ENCODE measurements at places on chromosomes 5 and 9.
A peak's percentile ranks its signal among the peaks of the same experiment; 100 is the strongest.

GRCh38 chr9:135048758-135049444 is 38.6 kb upstream of the OLFM1 start:
- no peak for DNase-seq

DNA sequence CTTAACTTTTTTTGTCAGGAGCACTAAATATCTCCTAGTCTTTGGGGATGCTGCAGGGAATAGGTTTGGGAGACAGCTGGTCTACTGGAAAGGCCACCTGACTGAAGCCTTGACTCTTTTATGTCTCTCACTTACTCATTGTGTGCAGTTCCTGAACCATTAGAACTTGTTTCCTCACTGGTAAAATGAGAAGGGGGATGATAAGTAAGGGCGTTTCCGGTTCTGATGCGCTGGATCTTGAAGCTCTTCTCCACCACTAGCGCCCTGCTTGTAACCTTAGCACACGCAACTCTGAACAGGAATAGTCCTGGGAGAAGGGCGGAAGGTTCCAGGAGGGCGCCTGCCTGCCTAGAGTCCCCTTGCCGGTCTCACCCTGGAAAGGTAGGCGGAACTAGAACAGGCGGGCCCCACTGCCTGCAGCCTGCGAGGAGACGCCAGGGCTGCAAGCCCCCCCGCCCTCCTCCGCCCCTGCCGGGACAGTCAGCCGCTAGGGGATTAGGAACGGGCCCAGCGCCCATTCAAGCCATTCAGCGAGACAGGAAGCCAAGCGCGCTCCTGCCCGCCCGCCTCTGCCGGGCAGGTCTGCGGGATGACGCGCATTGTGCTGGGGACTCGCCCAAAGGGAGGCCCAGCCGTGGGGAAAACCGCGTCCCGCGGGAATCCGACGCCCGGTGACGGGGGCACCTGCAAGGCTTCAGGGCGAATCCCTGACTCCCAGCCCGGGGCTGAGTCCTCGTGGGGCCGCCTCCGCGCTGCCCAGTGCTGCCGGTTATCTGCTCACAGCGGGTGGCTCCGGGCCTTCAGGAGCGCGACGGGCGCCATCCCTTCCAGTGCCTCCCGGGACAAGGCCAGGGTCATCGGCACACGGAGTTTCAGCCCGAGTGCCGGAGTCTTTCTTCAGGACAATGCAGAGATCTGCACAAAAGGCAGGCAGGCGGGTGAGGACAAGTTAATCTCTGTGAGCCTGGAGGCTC is 44.0 kb upstream of the XPA start:
- DNase-seq = no peak

DNA sequence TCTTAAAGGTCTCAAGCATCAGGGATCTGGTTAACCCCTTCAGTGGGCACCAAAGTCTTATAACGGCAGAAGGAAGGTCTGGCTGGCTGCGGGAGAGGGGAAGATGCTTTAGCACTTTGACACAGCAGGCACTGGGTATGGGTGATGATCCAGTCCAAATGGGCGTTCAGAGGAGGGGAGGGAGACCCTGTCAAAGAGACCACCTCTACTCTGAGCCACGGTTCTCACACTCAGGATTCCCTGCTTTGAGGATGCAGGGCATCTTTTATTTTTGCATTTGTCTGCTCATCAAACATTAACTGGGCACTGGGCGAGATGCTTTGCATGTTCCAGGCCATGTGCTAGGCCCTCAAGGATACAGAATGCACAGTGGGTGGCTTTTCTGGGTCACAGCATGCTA is 204.0 kb downstream of the DAB2IP start:
- no peak for DNase-seq

DNA sequence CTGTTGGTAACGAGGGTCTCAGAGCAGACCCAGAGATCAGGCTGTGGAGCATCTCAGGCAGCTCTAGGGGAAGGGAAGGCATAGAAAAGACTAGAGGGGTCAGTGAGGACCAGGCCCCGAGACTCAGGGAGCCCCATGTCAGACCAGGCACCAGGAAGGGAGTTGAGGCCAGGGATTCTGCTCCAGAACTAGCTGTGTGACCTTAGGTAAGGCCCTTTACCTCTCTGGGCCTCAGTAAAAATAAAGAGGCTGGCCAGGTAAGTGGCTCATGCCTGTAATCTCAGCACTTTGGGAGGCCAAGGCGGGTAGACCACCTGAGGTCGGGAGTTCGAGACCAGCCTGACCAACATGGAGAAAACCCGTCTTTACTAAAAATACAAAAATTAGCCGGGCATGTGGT is 176.4 kb upstream of the IER5L start:
- no peak for DNase-seq

DNA sequence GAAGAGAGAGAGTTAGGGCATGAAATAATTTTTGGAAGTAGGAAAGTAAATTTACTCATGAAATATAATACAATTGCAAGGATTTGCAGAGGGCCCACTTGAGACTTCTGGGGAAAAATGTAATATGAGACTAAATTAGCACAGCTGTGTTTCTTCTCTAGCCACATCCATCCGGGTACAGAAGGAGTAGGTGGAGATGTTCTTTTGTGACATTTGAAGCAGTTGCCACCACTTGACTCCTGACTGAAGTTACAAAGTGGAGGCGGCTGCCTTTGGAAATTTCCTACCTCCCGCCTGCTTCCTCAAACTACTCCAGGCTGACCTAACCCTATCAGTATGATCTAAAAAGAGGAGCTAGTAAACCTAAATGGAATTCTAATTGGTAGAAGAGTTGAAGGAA is 58.1 kb upstream of the SHISAL2B start:
- DNase-seq = no peak

DNA sequence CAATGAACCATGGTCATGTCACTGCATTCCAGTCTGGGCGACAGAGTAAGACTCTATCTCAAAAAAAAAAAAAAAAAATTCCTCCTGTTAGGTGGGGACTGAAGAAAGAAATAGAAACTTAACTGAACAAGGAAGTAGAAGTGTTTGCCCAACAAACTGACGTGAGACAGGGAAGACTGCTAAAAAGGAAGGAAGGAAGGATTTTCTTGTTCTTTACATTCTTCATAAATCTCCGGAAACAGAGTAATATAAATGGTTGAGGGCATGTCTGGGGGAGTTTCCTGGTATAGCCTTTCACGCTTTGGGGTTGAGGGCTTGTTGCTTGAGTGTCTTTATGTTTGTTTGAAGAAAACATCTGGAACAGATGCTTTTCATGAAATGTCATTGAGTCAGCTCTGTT is 3.1 kb downstream of the TOR1B start:
- DNase-seq = no peak

- no peak for DNase-seq
Measured at GRCh38 chr9:35675732-35676392, 2.1 kb downstream of the CA9 start.

- no peak for DNase-seq
Measured at GRCh38 chr5:94744906-94745305, 126.4 kb downstream of the SLF1 start.

- peak; percentile 30 for DNase-seq
Measured at GRCh38 chr9:21684831-21685362, 117.5 kb upstream of the MTAP start.

GRCh38 chr5:35171078-35171477 is 59.2 kb downstream of the PRLR start:
- DNase-seq = no peak

DNA sequence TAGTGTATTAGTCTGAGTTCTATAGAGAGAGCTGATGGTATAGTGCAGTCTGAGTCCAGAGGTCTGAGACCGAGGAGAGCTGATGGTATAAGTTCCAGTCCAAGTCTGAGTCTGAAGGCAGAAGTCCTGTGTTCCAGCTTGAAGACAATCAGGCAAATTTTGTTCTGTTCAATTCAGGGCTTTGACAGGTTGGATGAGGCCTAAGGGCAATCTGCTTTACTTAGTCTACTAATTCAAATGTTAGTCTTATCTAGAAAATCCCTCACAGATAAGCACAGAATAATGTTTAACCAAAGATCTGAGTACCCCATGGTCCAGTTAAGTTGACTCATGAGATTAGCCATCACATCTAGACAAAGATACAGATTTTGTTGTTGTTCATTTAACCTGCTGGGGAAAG is 303.0 kb upstream of the KLF4 start:
- DNase-seq = no peak

- DNase-seq = no peak
Measured at GRCh38 chr9:14529054-14529453, 164.2 kb downstream of the ZDHHC21 start.

GRCh38 chr9:129854588-129855110 is 19.4 kb downstream of the USP20 start:
- DNase-seq = no peak

DNA sequence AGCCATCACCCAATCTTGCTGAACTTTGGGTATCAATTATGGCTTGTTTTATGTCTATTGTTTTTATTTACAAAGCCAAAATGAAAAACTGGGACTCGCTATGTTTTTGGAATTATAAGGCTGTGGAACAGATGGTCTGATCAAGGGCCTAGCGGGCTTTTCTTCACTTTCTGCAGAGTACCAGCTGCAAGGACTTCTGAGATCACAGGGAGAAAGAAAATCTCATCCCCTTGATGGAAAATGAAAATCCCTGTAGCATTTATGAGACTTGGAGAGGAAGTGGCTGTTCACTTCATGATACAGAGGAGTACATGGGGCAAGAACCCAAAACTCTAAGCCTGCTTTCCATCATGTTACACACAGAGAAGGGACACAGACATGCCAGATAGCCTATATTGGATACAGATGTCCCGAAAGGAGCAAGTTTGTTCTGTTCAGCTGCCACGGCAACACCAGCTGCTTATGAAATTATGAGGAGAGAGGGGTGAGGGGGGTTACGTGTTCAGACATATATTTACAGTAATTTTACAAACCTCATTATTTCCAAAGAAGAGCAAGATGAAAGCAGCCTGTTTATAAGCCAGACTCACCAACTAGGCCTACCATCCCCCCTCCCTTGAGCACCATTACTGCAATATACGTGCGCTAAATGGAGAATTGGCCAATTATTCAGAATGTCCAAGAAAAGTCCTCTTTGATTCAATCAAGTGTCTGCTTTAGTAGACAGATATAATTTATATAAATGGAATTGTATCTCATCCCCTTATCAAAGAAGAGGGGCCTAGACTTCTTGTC is 220.0 kb downstream of the MARCHF11 start:
- DNase-seq = no peak

DNA sequence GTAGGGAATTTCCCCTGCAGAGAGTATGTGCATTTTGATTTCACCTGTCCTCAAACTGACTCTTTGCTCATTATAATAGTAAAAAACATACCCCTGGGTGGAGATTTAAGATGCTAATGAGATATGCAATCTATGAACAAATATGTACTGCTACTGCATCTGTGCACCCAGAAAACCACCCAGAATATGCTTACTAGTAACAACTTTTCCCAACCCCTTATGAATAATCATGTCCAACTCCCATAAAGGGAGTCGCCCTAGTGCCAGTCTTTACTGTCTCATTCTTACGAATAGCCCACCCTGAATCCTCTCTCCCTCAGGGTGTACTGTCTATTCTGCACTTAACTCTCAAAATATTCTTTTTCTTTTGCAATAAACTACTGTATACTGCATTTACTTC is 39.0 kb upstream of the ZFP37 start:
- no peak for DNase-seq

DNA sequence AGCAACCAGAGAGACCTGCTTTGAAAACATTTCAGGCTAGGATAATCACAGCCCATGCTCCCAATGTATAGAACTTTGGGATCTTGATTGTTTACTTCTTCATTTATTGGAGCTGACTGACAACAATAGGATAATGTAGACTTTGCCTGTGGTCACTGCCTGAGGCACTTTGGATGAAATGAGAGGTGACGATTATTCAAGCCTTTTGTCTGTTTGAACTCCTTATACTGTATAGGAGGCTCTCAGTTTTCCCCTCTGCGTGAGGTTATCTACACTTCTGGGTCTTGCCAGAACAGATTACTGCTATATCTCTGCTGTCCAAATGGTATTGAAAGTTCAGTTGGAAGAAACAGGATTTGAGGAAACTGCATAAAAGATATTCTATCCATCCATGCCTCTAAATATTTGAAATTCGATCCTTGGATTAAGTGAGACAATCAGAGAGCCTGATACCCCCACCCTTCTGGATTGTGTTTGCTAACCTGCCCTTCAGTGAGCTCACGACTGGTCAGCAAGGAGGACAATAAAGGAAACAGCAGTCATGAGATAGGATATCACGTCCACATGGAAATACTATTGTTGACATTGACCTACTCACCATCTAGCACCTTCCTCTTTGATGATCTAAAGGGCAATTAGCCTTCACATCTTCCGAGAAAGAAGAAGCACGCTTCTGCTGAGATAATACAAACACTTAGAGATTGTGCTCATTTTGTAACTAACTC is 98.1 kb downstream of the DOCK8 start:
- DNase-seq = no peak

- DNase-seq = no peak
Measured at GRCh38 chr9:129481810-129482511, 138.9 kb downstream of the C9orf50 start.

- no peak for DNase-seq
Measured at GRCh38 chr9:99416007-99416406, 193.9 kb downstream of the SEC61B start.

DNA sequence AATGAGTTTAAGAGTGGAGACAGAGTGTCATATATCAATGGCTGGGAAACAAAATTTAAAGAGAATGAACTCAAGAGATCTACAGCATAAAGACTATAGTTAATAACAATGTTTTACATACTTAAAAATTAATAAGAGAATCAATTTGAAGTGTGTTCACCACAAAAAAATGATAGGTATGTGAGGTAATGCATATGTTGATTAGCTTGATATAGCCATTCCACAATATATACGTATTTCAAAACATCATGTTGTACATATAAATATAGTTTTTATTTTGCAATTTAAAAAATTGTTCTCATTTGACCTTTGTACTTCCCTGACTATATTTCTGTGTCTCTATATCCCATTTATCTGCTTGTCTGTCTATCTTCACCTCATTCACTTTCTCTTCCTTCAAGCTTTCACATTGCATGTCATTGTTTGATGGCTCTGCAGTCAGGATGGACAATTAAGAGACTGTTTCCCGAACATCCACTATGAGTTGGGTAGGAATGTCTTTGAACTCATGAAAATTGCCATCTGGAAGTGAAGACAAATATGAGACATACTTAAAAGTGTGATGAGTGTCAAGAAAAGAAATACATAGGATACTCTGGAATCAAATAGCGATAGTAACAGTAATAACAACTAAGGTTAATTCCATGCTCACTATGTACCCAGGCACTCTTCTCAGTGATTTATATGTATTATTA is 359.9 kb upstream of the ACTBL2 start:
- DNase-seq = no peak

Data from CD4-positive, alpha-beta T cell treated with Interleukin-15 for 4 hours (primary cell).